ENCODE measurements at places on chromosomes 2 and 18.

- no peak for DNase-seq
These were observed 128.5 kb downstream of the DCC start for GRCh38 chr18:52468496-52468895.

- no peak for DNase-seq
These were observed 131.7 kb downstream of the GCA start for GRCh38 chr2:162475661-162476060.

DNA sequence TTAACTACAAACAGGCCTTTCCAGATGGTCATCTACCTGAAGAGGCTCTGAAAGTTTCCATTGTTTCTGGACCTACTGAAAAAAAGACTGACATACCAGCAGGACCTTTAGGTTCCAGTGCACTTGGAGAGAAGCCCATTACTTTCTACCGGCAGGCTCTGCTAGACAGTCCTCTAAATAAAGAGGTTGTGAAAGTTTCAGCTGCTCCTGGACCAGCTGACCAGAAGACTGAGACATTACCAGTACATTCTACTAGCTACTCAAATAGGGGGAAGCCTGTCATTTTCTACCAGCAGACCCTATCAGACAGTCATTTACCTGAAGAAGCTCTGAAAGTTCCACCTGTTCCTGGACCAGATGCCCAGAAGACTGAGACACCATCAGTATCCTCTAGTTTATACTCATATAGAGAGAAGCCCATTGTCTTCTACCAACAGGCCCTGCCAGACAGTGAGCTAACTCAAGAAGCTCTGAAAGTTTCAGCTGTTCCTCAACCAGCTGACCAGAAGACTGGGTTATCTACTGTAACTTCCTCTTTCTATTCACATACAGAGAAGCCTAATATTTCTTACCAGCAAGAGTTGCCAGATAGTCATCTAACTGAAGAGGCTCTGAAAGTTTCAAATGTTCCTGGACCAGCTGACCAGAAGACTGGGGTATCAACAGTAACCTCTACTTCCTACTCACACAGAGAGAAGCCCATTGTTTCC is 65.8 kb downstream of the ALMS1 start:
- no peak for DNase-seq

GRCh38 chr18:6885992-6886796 is 156.7 kb downstream of the ARHGAP28 start:
- DNase-seq: peak; percentile 56

DNA sequence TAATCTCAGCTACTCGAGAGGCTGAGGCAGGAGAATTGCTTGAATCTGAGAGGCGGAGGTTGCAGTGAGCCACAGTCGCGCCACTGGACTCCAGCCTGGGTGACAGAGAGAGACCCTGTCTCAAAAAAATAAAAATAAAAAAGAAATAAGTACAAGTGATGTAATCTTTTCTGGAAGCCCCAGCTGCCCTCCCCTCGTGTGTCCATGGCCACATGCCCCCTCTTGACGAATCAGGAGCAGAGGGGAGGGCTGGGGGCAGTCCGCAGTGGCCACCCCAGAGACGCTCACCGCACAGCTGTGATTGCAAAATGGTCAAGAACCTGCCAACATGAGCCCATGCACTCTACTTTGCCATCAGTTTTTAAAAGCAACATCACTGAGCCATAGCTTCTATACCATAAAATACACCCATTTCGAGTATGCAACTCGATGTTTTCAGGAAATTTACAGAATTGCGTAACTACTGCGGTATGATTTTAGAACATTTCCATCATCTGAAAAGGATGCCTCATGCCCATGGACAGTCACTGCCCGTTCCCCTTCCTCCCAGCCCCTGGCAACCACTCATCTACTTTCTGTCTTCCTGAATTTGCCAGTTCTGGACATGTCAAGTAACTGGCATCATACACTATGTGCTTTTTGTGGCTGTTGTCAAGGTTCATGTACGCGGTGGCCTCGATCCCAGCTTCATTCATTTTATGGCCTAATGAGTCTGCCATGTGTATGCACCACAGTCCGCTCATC is 88.1 kb downstream of the NDUFA10 start:
- no peak for DNase-seq

DNA sequence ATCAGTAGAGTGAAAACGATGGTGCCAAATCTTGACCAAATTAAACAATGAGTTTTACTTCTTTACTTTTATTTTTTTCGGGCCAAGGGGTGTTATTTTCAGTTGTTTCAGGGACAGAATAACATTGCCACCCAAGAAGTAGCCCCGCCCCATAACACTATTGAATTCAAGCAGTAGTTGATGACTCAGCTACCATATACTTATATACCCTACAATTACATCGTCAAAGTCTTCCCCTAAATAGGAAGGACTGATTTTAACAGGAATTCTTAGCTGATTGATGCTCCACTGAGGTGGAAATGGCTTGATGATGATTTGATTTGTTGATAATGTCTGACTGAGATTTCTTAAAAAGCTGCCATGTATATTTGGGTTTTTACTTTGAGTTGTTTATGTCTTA is 24.7 kb downstream of the LYPD6B start:
- no peak for DNase-seq

DNA sequence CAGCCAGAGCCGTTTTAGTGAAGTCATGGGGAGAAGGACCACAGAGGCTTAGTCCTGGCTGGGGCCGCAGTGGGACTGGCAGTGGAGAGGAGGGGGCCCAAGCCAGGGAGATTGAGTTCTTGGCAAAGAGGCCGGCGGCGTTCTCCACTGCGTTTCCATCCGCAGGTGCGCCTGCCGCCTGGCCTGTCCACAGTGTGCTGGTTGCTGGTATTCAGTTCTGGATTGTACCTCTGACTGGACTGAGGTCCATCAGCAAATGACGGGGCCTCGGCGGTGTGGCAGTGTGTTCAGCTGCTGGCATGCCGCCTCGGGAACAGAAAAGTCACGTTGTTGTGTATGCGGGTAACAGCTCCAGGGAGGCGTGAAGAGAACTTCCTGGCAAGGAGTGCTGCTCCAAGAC is 36.8 kb downstream of the LRRFIP1 start:
- no peak for DNase-seq

- peak; percentile 49 for DNase-seq
These were observed 1.3 kb upstream of the UBE2E3 start for GRCh38 chr2:180978903-180979748.

GRCh38 chr2:218023636-218024035 is 20.8 kb upstream of the TNS1 start:
- DNase-seq: no peak

DNA sequence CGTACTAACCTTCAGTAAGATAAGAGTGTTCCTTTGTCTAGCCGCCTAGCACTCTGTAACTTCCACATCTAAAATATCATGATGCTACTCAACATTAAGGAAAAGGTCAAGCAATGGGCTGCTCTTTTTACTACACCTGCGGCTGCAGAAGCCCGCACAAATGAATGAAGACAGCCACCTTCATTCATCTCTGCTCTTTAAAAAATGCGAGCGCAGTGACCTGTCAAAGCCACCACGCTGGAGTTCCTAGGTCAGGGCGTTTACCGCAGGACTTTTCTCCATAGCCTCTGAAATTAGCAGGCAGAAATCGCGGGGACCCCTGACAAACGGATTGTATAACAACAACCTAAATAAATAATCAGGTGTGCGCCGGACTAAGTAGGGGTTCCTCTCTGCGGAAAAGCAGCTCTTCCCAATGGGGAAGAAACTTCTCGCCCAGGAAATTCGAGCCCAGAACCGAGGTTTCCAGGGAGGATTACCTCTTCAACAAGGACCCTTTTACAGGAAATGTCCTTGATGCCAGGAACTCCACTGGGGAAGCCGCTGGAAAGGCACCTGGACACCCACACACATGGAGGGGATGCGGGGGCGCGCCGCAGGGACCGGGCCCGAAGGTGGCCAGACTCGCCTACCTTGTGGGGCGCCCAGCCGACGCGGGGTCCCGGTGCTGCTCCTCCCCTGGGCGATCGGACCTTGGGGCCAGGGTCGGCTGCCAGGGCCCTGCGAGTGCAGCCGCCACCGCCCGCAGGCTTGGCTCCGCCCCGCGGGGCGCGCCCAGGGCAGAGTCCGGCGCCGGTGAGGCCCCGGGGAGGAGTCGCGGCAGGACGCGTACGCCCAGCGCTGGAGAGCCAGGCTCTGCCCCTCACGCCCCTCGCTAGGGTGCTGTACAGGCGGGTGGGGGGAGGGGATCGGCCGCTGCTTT is at the start of gene CCDC68:
CCDC68 (minus strand) TSS at position 758 of the 922 bp plus-strand sequence. CDS start 16,670 bp downstream, outside the sequence.
- no peak for DNase-seq

DNA sequence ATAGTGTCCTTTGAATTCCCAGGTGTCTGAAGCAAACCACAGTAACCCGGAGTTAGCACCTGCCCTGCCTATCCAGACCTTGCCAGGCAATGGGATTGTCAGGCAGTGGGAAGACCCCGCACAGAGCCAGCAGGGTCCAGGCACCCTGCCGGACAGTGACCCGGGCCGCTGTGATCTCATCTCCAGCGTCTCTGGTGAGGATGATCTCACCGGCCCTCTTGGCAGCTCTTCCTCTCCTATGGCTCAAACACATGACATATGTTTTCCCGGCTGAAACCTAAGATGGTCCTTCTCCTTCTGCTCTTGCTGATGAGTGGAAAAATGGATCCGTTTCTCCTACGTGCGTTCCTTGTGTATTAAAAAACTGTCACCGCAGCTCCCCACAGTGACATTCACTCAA is 75.1 kb downstream of the ACOXL start:
- no peak for DNase-seq

DNA sequence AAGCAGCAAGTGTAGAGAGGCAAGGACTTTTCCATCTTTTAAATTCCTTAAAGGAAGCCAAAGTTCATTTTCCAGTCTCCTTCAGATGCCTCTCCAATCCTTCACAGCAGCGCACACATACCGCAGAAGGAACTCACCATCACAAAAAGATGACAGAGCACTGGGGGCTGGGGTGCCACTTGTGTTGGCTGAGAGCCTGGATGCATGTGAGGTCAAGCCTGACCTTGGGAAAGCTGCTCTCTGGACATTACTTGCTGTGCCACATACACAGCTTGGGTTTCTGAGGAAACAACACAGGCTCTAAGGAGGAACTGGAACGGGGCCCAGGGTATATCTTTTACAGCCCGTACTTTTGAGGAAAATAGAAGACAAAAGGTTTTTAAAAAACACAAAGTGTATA is 364.3 kb upstream of the MEX3C start:
- no peak for DNase-seq

DNA sequence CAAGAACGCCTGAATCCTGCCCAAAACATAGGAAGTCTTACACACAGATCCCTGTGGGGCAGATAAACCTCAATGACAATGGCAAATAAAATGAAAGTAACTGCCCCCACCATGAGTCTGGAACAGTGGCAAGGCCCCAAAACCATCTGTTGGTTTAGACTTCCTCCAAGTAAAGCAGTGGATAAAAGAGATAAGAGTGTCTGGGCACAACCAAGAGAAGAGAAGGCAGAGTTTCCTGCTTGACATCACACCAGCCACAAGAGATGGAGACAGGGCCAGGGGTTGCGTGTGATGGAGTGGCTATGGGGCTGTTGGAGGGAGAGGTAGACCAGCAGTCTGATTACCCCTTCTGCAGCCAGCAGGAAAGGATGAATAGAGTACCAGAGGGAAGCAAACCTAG is 212.1 kb upstream of the POU3F3 start:
- no peak for DNase-seq

DNA sequence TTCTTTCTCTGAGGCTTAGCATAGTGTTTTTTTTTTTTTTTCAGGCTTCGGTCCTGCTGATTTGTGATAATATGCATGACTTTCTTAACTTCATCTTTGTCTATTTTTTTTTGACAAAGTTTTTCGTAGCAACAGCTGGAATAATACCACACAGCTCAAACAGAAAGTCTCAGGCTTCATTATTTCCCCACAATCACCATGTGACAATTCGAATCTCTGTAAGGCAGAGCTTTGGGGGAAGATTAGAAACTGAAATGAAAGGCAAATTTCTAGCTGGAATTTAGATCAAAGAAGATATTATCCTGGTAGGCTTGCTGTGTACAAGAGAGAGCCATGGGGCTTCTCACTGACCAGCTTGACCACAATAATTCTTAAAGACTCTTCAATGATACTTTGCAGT is 12.2 kb upstream of the CD28 start:
- no peak for DNase-seq

GRCh38 chr2:106977717-106978116 is 91.8 kb upstream of the ST6GAL2 start:
- no peak for DNase-seq

DNA sequence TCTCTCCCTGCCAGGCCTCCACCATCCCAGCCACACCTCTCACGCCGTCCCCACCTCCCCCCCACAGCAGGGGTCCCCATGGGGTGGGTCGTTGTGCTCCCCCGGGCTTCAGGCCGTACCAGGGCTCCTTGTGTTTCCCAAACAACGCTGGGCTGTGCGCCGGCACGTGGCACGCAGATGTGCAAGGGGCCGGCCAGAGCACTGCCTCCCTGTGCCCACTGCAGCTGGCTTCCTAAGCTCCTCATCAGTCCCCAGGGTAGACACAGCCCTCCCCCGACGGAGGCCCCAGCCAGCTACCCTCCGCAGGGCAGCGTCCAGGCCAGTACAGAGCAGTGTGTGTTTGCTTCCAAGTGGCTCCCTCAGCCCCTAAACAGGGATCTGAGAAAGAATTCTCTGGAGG is 34.0 kb downstream of the BIN1 start:
- no peak for DNase-seq

- no peak for DNase-seq
These were observed 83.5 kb downstream of the IRS1 start for GRCh38 chr2:226716126-226716525.

DNA sequence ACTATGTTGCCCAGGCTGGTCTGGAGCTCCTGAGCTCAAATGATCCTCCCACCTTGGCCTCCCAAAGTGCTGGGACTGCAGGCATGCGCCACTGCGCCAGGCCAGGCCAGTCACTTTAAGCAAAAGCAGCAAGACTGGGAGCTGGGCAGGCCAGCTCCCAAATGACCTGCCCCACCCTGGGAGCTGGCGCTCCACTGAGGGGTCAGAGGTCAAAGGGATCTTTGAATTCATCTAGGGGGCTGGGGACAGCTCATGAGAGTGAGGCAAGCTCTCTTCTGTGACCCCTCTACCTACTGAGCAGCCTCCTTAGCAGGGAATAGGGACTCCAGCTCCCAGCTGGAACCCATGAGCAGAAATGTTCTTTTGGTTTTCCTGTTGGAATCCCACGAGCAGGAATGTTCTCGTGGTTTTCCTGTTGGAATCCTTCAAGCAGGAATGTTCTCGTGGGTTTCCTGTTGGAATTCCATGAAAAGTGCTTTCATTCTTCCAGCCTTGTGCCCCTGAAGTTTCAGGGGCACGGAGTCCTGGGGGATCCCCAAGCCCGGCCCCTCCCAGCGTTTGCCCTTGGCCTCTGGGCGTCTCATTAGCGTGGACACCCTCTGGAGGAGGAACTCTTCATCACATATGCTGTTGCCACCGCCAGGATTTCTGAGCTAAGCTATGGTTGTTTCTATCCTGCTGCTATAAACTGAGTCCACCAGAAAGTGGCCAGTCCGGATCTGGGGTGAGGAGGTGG is 162.0 kb upstream of the HAAO start:
- DNase-seq: no peak

DNA sequence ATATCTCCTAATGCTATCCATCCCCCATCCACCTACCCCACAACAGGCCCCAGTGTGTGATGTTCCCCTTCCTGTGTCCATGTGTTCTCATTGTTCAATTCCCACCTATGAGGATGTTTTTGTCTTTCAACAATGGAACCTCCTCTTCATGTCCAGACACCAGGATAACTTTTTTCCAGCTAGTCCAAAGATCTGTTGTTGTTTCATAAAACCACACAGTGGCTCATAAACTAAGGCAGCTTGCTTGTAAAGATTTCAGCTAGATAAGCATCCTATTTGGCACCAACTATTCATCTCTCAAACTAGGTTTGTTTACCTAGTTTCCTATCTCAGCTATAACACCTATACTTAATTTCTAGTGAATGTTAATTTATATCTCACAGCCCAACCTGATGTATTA is 937.7 kb downstream of the TRIB2 start:
- no peak for DNase-seq

All from HTR-8/SVneo (cell line).